ENCODE measurements at places on chromosomes 3 and 15.

- DNase-seq: no peak
Measured at GRCh38 chr3:101036676-101037075, 43.5 kb upstream of the ABI3BP start.

GRCh38 chr3:64031540-64032508 lies 8.5 kb upstream of the PSMD6 start:
- DNase-seq: no peak

DNA sequence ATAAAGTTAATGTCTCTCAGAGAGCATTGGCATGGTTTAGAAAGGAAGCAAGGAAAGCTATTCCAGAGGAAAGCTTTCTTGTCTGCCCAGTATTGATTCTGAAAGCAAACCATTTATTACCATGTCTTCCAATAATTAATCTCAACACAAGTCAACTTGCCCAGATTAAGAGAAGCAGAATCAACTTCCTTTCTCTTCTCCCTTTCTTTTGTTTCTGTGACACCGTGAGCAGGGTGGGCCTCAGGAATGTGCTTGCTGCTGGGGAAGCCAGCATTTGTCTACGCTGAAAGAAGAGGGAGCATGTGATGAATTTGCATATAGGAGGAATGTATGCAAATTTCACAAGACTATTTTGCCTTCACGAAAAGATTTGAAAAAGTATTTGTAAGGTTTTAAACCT lies 368.6 kb upstream of the ROPN1 start:
- no peak for DNase-seq

GRCh38 chr3:145055375-145056076 lies 1083.9 kb downstream of the DIPK2A start:
- DNase-seq: no peak

DNA sequence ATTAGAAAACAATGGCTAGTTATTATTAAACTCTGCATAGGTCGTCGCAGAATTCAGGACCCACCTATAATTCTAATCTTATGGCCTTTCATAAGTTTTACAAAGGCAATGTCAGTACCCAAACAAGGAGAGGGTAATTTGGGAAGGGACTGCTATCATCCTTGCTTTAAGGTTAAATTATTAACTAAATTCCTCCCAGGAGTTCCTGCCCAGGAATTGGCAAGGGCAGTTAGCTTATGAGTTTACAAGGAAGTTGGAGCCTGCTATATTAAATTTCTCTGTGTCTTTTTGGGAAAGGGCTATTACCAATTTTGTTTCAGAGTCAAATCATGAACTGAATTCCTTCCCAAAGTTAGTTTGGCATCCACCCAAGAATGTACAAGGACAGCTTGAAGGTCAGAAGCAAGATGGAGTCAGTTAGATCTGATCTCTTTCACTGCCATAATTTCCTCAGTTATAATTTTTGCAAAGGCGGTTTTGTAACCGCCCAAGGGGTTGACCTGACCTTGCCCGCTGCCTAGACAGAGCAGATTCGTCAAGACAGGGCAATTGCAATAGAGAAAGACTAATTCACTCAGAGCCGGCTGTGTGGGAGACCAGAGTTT lies 45.3 kb upstream of the LHFPL4 start:
- no peak for DNase-seq

DNA sequence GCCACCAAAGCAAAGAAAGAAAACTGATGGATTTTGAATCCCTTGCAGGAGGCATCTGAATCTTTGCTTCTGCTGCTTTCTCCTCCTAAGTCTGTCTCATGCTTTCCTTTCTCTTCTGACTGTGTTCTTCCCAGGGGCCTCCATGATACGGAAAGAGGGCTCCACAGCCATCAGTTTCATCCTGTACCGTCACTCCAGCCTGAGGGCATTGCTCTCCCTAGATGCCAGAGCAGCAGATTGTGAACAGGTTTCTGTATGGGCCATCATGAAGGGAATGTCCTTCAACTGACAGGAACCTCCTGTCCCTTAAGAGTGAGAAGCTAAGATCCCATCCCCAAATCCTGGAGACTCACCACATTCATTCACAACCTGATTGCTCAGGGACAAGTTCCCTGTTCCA lies 59.2 kb downstream of the KBTBD12 start:
- DNase-seq: no peak

DNA sequence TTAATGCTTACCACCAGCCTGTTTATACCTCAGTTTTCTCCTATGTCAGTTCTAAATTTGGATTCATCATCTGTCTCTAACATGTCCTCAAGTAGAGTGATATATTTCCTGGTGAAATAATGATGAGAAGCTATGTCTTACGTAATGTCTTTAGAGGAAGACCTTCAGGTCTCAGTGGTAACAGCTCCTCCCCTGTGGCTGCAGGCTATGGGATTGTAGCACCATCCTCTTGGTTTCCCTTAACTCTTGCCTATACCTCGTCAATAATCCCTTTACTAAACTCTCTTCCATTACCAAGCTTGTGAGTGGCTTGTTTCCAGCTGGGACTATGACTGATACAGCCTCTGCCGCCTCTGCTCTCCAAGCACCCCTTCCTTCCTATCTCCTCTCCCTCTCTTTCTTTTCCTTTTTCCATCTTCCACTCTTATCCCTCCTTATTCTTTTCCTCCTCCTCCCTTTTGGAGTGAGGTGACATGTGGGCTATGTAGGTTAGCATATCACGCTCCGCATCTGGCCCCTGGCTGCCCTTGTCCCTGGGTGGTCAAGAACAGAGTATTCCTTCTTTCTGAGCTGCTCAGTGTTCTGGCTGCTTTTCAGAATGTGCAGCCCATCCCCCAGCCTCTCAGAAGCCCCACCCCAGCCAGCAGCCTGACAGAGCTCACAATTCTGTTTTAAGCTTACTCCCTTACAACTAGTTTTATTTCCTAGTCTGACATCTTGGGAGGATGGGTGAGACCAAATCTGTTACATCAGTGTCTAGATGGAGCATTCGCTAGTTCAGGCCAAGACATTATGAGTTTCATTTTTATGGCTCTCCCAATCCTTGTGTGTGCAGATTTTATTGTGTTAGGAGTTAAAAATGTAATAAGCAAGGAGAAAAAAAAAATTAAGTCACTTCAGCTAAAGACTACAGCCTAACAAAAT lies 75.0 kb upstream of the RNU6-1 start:
- peak; percentile 18 for DNase-seq

DNA sequence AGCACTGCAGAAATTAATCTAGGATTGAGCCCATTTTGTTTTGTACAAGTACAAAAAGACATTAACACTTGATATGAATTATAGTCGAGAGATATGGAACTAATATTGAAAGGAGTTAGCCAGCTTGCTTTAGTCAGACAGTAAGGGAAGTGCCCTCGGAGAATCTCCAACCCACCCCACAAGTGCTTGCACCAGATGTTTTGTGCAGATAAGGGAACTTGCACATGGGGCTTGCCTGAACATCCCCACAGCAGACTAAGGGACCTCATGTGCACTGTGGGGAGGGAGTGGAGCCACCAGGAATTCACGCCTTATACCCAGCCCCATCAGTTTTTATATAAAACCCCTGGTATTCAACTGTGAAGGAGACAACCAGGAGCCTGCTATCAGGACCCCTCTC lies 122.3 kb downstream of the EFHB start:
- DNase-seq: no peak

GRCh38 chr3:72982609-72983366 lies 13.8 kb upstream of the PPP4R2 start:
- DNase-seq: no peak

- DNase-seq: no peak
Measured at GRCh38 chr15:70060993-70061305, 36.8 kb downstream of the TLE3 start.

DNA sequence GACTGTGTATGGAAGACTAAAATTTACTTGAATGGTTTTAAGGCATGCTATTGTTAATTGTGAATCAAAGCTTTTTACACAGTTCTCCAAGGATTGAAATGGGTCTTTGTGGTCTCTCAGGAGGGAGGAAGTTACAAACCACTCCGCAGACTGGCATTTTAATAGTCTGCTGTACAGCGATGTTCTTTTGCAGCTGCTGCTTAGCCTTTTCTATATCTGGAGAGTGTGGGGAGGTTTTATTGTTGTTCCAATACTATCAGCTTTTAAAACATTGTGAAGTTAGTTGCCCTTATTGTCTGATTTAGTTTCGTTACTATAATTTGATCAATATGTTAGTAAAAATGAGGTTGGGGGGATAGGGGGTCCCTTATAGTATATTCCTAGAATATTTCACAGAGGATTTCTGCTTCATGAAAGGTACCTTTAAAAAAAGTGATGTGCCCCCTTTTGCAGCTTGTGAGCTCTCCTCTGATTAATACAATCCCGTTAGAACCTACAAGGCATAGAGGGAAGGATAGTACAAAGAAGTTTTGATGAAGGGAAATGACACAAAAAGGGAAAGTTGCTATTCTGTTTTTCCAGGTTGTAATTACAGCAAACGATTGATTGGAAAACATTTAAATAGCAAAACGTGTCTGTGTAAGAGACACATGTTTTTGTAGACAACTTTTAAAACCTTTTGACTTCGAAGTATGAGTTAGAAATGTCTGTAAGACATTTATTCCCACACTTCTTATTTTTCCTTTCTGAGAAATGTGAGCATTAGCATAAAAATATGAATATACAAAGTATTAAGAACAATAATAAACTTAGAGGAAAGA lies 158.3 kb upstream of the CGNL1 start:
- DNase-seq: no peak

DNA sequence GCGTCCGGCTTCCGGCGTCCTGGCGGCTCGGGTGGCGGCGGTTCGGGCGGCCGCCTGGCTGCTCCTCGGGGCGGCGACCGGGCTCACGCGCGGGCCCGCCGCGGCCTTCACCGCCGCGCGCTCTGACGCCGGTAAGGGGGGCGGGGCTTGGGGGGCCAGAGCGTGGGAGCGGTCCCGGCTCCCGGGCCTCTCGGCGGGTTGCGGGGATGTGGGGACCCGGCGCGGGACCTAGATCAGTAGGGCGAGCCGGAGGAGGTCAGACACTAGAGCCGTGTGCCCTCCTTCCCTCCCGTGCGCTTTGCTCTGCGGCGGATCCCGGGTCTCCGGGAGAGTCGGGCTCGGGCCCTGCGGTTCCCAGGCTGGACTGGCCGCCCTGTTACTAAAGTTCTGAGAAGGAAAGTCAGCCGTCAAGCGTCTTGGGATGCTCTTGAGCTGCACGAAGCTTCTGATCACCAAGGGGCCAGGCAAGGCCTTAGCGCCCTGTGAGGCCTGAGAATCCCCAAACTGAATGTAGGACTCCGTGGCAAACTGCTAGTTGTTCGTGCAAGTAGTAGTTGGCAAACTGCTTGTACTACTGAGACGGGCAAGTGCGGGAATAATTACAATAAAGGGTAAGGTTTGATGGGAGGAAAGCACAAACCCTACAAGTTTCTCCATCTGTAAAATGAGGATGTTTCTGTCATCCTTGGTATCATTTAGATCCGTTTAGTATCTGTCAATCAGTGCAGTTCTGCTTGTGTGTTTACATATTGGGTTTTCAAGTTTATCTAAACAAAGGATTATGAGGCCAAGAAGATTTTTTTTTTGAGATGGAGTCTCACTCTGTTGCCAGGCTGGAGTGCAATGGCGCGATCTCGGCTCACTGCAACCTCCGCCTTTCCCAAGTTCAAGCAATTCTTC lies 587 bp downstream of the PIGX start:
- DNase-seq: no peak

DNA sequence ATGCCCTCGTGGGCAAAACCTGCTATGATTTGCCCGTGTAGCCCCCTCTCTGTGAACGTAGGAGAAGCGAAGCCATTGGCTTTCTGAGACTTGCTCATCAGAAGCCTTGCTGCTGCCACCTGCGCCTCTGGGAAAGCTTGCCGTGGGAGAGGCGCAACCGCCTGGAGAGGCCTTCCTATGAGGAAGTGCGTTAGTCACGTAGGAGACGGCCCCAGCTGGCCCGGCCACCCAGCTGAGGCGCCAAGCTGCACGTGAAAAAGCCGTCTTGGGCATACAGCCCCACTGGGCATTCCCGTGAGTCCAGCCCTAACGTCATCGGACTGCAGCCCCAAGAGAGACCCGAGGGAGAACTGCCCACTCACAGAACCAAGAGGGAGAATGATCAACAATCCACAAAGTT lies 49.1 kb upstream of the TJP1 start:
- DNase-seq: no peak

DNA sequence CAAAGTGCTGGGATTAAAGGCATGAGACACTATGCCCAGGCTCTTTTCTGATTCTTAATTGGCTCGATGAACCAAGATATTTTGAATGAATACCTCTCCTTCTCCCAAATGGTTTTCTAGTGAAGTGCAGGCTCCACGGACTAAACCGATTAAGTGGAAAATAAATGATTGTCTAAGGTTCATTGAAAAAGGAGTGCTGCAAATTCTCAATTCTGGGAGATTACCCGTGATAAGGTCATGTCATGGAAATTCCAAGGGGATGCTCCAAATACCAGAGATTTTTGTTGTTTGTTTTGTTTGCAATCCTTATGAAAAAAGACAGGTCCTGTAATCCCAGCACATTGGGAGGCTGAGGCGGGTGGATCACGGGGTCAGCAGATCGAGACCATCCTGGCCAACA lies 406.9 kb upstream of the TBL1XR1 start:
- no peak for DNase-seq

- DNase-seq: no peak
Measured at GRCh38 chr3:7385635-7386034, 524.7 kb downstream of the GRM7 start.

GRCh38 chr3:142646020-142646785 lies 50.0 kb downstream of the PLS1 start:
- no peak for DNase-seq

DNA sequence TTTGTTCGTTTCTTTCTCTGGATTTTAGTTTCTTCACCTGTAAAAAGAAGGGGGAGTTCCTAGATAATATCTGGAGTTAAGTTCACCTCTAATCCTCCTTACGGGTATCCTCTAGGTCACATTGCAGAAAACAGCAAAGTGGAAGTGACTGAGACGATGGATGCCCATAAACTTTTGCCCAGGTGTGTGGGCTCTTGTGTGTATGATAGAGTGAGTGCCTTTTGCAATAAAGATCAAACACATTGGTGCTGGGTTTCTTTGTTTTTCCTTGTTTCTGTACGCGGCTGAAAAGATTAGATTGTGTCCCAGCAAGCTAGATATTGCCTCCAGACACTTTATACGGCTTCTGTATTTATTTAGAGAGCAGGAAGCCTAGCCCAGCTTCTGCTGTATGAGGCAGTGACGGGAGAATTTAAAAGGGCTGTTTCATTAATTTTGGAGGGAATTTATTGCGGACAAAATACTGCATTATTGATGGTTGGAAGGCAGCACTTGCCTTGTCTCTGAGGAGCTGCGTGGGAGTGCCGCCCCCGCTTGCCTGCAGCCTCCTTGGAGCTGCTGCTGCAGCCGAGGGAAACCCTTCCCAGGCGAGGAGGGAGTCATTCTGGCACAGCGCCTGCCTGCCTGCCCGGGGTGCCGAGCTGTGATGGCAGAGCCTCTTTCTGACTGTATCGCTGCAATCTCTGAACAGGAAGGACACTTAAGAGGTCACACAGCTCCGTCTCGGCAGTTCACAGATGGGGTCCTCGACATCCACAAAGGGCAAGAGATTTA lies 38.5 kb downstream of the PYDC2 start:
- DNase-seq: no peak

DNA sequence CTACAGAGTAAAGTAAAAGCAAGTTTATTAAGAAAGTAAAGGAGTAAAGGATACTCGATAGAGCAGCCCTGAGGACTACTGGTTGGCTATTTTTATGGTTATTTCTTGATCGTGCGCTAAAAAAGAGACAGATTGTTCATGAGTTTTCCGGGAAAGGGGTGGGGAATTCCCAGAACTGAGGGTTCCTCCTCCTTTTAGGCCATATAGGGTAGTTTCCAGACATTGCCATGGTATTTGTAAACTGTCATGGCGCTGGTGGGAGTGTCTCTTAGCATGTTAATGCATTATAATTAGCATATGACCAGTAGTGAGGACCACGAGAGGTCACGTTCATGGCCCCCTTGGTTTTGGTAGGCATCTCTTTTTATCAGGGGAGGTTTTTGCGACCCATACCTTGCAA lies 213.1 kb downstream of the OSBPL10 start:
- no peak for DNase-seq

GRCh38 chr3:103699228-103699627 lies 1264.4 kb downstream of the ZPLD1 start:
- no peak for DNase-seq

All from progenitor cell of endocrine pancreas (in vitro differentiated cells).